ENCODE measurements at places on chromosomes 5 and 9. TPM values are rescaled to one million over a fixed set of nuclear protein-coding genes. Genes with fewer than 3 reads are reported as not detected.
A peak's percentile ranks its signal among the peaks of the same experiment; 100 is the strongest.

DNA sequence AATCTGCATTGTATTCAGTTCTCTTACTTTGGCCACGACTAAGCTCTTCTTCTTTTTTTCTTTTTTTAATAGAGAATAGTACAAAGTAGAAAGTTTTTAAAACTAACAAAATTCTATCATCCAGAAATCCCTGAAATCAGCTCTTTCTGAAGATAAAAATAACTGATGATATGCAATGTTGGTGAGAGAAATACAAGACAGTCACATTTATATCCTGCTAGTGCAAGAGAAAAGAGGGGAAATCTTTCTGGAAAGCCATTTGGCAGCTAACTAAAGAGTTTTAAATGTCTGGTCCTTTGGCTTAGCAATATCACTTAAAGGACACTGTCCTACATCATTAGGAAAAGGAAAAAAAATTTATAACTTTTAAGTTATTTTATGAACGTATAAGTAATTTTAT is 27.0 kb upstream of the FREM1 start:
- DNase-seq: no peak

DNA sequence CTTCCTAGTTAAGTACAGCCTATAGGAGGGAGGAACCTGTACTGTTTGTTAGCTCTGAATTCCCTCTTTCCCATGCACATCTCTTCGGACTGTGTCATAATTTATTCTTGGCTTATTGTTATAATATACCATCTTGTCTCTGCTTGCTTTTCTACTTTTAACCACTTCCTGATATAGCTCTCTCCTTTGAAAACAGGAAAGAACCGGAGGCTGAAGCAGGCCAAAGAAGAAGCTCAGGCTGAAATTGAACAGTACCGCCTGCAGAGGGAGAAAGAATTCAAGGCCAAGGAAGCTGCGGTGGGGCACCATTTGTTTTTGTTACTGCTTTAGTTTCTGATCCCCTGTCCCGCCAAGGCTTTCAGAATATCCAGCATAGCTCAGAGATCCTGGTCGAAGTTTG is 4.8 kb downstream of the ATP6V1G1 start:
- no peak for DNase-seq

DNA sequence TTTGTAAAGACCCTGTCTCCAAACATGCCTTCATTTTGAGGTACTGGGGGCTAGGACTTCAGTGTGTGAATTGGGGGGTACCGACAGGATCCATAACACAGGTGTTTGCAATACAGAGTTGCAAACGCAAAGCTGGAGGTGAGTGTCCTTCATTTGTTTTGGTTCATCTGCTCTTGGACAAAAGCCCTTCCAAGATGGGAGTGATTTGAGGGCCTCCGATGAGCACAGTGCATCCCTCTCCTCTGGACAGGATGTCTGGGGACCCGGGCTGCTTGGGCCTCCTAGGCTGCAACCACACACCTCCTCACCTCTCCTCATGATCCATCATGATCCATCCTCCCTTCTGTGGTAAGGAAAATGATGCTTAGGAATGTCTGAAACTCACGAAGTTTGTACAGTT is 23.8 kb downstream of the FGD3 start:
- DNase-seq: no peak

The FOXD4L5 gene
- 0.22 TPM for total RNA-seq

GRCh38 chr9:11128156-11128555 is 515.4 kb upstream of the PTPRD start:
- DNase-seq: no peak

DNA sequence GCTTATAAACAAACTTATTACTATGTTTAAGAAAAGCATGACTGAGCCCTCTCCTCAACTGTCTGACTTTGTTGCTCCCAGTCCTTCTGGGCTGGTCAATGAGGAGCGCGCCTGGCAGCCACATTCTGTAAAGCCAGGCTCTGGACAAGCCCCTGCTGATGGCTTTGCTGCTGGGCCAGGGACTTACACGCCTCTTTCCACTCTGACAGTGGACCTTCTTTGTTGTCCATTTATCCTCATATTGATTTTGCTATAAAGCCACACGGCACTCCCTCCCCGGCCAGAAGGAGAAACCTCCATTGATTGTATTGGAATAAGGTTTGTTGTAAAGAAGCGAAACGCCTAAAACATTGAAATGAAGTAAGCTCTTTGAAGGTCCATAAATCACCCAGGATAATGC is 50.6 kb downstream of the C5orf15 start:
- DNase-seq: no peak

DNA sequence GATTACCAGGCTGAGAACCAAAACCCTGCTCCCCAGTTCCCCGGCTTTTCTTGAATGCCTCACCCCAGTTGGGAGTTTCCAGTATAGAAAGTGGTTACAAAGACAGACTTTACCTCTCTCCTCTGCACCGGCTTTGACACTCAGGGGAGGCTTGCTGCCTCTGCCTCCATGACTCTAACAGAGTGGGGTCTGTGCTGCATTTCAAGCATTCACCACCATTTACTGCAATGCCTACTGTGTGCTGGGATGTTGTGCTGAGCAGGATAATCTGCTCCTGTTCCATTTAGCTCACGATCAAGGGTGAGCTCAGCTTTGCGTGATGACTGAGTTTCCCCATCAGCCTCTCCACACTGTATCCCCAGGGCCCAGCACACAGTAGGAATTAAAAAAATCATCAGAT is 39.9 kb upstream of the AKNA start:
- DNase-seq: no peak

The PRR7 gene
- 5.9 TPM for total RNA-seq

The IL13 gene
- 0.50 TPM for total RNA-seq

GRCh38 chr5:72848474-72849428 is 32.3 kb downstream of the TNPO1 start:
- peak; percentile 73 for DNase-seq

- DNase-seq: no peak
Observed at GRCh38 chr5:125038477-125038876, 292.0 kb upstream of the ZNF608 start.

The SH3GL2 gene
- 0.34 TPM for total RNA-seq

All from mesothelial cell of epicardium (in vitro differentiated cells).